Left lobe of liver (tissue), 2 donors: ENCODE measurements at places on chromosomes 4 and X.

- DNase-seq = no peak
Observed at GRCh38 chr4:158299459-158300007, 89.2 kb downstream of the TMEM144 start.

DNA sequence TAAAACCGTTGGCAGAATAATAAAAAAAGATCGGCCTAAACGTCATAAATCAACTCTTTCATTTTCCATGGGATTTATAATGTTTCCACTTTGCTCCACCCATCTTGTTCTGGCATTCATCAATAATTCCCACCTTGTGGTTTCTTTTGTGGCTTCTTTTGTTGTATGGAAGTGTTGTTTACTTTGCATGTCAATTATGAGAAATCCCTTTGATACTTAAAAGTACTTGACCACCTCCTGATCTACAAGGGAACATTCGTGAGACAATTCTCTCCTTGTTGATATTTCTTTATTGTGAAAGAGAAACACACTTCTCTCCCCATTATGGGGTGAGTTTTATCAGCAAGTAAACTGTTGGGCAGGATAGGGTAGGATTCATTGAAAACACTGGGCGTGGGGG, 2.8 kb downstream of the AMELX start:
- DNase-seq = no peak

- DNase-seq = no peak
Observed at GRCh38 chrX:13373431-13374187, 53.8 kb upstream of the ATXN3L start.

DNA sequence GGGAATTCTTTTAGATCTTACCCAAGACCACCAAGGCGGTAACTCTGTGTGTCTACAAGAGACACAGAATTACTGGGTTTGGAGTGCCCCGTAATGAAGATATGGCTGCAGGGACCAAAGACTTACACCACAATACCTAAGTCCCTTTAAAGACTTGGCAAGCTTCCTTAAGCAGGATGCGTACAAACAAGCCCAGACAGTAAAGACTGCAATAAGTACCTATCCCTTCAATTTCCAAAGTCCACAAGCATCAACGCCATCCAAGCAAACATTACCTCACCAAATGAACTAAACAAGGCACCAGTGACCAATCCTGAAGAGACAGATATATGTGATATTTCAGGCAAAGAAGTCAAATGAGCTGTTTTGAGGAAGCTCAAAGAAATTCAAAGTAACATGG, 42.3 kb upstream of the RNF128 start:
- DNase-seq = no peak

- DNase-seq = no peak
Observed at GRCh38 chr4:85823295-85823694, 348.3 kb downstream of the ARHGAP24 start.
